ENCODE measurements at places on chromosomes 5 and 9.

DNA sequence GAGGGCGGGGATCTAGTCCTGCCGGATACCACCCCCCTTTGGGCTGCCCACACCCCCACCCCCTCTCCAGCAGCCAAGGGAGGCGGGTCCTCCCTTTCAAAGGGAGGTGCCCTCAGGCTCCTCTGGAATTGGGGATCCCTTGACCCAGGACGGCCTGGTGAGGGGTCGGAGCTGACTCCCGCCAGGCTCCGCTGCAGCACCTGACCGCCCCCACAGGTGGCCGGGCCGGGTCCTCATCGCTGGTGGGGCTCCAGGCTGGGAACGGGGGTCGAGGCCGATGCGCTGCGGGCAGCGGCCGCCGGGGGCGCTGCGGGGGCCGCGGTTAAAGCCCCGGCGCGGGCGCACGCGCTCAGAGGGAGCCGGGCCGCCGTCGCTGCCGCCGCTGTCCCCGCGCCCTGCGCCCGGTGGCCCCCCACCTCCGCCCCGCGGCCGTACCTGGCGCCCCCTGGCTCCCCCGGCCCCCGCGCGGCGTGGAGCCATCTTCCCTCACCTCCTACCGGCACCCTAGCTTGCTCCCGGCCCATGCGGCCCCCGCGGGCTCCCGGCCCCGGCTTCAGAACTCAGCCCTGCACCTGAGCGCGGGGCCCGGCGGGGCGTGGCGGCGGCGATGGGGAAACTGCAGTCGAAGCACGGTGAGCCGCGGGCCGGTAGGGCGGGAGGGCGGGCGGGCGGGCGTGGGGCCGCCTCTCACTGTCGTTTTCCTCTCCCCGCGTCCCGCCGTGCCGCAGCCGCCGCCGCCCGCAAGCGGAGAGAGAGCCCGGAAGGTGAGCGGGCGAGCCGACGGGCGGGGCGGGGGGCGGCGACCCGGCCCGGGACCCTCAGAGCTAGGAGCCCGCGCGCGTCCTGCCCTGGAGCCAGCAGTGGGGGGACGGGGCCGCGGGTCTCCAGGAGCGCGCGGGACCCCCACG, at the start of gene NKD2:
Gene NKD2, plus strand, starts transcription at position 352 of the 908 bp plus-strand sequence. Its CDS starts 256 bp downstream, at position 608.
- no peak for DNase-seq

DNA sequence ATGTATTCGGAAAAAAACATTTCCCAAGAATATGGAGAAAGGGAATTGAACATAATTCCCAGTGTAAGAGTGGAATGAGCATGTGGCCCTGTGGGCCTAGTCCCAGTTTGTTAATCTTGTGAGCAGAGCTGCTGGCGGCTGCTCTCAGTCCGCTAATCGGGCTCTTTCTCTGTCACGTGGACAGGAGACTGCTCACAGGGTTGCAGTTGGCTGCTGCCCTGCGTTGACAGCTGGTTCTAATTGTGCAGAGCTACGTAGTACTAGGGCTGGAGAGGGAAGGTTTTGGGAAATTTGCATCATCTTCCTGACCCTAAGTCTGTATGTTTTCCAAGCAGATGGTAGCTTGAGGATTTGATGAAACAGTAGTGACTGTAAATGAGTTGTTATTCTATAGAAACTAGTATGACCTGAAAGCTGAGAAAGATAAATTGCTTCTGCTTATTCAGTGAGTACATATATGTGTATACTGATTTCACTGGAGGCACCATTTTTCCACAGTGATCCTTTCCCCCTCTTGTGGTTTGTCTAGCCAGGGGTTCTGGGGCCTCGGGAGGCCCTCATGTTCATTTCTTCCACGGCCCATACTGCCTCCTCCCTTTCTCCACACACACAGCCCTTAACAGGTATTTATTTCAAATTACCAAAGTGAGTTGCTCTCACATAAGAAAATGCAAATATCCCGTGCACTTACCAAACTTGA, 100.6 kb downstream of the ANGPTL2 start:
- DNase-seq: no peak

- DNase-seq: no peak
Observed at GRCh38 chr9:116279230-116279629, 125.6 kb downstream of the PAPPA start.

- no peak for DNase-seq
Observed at GRCh38 chr9:130092910-130093309, 39.2 kb downstream of the GPR107 start.

GRCh38 chr9:34220218-34220617, 41.4 kb downstream of the UBAP1 start:
- DNase-seq: no peak

- no peak for DNase-seq
Observed at GRCh38 chr5:95070453-95070852, 214.4 kb downstream of the MCTP1 start.

- DNase-seq: no peak
Observed at GRCh38 chr5:53418826-53419658, 61.4 kb upstream of the FST start.

DNA sequence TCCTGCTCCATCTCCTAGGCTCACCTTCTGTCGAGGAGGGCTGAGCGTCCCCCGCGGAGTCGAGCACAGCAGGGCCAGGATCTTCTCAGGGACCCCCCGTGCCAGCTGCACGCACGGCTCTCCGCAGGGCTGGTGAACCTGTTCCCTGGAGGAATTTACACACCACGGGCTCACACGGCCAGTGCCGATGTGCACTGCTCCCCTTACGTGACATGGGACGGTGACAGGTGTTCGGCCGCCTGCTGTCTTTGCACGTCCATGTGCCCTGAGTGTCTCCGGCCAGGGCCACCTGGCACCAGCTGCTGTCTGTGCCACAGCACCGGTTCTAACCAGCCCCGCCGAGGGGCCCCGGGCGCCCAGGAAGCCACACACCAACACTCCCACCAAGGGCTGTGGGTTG, 8.7 kb upstream of the AGPAT2 start:
- no peak for DNase-seq

GRCh38 chr5:104611135-104611767, 1048.7 kb upstream of the NUDT12 start:
- no peak for DNase-seq

DNA sequence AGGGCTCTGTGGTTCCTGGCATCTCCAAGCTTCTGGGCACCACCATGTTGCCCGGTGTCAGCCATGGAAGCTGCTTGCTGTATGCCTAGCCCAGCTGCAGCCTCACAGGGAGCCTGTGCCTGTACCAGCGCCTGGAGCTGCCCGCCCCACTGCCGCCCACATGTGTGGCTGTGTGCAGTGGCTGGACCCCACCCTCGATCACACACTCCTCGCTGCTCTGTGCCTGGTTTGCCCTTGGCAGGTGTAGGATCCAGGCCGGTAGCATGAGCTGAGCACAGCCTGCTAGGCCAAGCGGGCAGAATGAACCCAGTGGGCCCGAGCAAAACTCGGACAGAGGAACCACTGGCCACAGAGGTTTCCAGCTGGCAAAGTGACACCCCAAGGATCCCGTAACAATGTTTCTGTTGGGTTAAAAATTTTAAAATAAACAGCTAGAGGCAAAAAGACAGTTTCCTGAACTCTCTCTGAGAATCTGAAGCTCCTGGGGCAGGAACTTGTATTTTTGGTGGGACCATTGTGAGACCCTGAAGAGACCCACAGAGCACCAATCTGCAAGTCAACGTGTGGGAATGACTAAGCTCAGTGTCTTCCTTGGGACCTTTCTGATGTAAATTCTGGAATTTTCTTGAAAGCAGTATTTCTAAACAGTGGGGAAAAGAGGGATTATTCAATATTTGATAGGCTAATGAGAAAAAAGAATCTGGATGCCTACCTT, 73.1 kb upstream of the CCDC112 start:
- no peak for DNase-seq

DNA sequence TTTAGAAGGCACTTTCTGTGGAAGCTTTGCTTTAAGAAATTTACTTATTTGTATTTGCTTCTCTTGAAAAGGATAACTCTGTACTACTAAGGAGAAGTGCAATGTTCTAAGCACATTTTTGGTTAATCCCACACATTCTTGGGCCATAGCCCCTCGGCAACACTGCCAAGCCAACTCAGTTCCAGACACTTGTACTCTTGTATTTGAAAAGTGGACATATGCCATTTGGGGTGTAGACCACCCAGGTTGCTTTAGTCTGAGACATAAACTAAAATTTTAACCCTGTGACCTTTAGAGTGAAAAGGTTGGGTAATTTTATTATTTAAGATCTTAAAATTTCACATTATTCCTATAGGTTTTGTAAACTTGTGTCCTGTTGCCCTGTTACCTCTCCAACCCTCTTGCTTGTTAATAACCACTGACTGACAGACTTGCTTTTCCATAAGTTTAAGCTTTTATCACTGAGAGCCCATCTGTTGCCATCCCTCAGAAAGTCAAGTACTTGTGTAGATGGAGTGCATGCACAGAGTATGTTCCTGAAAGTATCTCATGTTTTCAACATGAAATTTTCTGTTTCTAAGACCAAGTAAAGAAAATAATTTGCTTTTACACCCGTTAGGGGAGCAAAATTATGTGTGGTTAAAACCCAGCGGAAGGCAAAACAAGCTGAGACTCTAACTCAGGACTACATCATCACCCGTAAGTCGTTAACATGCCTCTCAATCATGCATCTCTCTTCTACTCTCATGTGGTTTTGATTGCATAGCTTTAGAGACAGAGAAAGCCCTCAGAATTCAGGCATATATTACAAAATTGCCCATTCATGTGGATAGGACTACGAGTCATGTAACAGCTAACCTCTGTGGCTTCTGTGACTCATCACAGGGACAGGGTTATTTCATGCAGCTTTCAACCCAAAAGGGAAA, 117.3 kb downstream of the GDNF start:
- no peak for DNase-seq

DNA sequence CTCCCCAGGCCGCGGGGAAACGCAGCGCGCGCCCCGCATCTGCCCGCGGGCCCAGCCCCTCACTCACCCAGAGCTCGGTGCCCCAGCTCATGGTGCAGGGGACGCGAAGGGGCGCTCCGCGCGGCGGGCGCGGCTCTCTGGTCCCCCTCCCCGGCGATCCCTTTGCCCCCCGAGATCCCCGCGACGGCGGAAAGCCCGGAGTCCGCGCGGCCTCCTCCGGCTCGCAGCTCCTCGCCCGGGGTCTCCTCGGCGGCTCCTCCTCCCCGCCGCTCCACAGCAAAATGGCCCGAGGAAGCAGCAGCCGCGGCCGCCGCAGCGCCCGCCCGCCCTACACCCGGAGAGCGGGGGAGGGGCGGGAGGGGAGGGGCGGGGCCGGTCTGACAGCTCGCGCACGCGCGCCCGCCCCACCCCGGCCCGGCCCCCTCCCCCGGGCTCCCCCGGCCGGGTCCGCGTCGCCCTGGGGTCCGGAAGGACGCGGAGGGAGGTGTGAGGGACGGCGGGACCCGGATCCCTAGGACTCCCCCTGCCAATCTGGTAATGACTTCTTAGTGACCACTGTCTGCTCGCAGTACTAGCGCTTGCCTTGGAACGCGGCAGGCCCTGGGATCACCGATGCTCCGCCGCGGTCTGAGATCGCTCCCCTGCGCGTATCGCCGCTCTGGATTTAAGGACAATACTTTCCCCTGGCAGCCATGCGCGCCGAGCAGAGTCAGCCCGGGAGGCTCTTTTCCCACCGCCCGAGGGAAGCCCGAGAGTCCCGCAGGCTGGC, at the start of gene FNBP1:
Gene FNBP1, minus strand, starts transcription at position 305 of the 769 bp plus-strand sequence. Its CDS starts 214 bp downstream, at position 91.
- peak; percentile 73 for DNase-seq

GRCh38 chr5:116564312-116564711, 10.3 kb downstream of the SEMA6A start:
- DNase-seq: no peak

GRCh38 chr5:33401482-33402390, 39.0 kb upstream of the TARS1 start:
- DNase-seq: no peak
